ENCODE measurements at places on chromosomes 3 and 15.

- no peak for DNase-seq
These were observed 35.7 kb upstream of the SPSB4 start for GRCh38 chr3:141015481-141015880.

GRCh38 chr3:12147049-12147780 lies 11.5 kb downstream of the TIMP4 start:
- no peak for DNase-seq

- no peak for DNase-seq
These were observed 17.6 kb downstream of the GALK2 start for GRCh38 chr15:49187549-49188245.

DNA sequence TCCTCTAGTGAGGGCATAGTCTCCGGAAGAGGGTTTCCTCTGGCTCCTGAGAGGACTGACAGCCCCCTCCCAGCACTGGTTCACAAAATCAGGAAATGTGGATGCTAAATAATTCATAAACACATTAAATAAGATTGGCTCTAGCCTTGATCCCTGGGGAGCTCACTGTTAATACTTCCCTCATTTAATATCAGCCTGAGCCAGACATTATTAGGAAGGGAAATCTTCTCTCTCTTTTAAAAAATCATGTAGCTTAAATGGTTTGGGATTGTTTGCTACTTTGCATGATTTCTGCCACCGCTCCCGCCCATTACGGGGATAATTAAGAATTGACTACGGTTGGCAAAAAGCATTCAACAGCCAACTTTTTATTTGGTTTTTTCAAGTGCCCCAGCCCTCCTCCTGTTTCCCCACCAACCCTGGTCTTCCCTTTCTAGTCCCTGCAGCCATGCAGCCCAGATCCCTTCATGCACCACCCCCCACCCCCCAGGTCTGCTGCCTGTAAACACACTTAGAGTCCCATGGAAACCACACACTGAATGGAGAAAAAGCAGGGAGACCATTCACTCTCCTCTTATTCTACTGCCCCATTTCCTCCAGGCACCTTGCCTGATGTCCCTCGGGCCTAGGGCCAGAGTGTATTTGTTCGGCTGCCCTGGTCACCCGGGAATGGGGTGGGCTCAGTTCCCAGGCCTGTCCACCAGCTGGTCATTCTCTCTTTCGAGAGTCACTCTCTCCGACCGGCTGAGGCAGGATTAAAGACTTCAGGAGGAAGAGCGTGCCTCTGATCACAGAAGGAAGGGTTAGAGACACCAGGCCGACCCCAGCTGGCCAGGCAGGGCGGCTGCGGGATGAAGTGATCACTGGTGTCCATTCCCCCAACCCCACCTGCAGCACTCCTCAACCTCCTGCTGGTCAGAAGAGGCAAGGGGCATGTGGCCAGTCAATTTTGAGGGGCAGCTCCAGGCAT lies 45.1 kb downstream of the SEMA5B start:
- no peak for DNase-seq

GRCh38 chr3:137174514-137174913 lies 216.7 kb downstream of the IL20RB start:
- DNase-seq = no peak

GRCh38 chr3:157836022-157836421 lies 270.2 kb downstream of the SHOX2 start:
- DNase-seq = no peak

DNA sequence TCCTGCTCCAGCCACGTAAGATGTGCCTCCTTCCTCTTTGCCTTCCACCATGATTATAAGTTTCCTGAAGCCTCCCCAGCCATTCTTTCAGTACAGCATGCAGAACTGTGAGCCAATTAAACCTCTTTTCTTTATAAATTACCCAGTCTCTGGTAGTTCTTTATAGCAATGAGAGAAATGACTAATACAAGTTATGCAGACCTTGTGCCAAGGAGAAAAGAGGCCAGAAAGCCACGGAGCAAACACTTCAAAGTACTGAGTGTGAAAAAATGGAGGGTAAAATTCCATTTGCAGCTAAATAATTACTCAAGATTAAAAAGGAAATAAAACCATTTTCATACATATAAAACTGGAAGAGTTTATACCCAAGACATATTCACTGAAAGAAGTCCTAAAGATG lies 213.6 kb upstream of the LINGO1 start:
- DNase-seq = no peak

DNA sequence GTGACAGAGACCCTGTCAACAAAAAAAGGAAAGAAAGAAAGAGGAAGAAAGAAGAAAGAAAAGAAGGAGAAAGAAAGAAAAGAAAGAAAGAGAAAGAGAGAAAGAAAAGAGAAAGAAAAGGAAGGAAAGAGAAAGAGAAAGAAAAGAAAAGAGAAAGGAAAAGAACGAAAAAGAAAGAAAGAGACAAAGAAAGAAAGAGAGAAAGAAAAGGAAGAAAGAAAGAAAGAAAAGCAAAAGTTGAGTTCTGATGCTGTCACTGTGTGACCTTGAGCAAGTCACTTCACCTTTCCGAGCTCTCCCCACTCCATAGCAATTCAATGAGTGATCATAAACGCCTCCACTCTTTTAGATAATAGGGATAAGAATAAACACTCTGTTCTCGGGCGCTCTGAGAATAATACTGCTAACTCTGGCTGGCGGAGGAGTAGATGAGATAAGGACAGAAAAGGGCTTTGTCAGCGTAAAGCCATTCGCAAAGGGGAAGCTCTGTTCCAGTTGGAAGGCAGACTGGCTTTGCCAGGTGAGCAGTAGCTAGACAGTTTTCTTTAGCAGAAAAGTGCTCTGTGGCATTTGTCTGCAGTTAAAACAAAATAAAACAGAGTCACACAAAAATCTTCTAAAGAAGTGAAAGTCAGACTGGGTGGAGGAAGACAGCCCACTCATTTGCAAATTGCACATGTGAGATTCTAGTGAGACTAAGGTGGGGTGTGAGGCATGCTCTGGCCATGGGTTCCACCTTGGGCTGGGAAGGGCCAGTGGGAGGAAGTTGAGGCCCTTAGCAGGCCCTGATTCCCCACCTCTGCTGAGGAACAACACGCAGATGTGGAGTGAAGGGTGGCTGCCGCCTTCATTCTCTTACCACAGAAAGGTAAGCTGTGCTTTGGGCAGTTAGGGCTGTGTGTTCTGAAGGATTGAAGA lies 9.6 kb upstream of the FLNB start:
- no peak for DNase-seq

GRCh38 chr15:44596511-44597010 lies 59.6 kb downstream of the EIF3J start:
- no peak for DNase-seq

GRCh38 chr3:187630404-187630803 lies 39.8 kb downstream of the SST start:
- DNase-seq = no peak

DNA sequence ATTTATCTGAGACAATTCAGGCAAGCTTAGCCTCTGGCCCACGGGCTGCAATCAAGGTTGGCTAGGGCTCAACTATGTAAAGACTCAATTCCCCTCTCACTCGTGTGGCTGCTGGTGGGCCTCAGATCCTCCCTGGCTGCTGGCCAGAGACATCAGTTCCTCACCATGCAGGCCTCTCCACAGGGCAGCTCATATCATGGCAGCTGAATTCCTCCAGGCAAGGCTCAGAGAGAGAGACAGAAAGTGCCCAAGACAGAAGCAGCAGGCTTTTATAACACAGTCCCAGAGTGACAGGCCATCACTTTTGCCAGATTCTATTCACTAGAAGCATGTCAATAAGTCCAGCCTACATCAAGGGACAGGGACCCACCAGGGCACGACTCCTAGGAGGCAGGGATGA lies 63.2 kb downstream of the XXYLT1 start:
- DNase-seq = no peak

DNA sequence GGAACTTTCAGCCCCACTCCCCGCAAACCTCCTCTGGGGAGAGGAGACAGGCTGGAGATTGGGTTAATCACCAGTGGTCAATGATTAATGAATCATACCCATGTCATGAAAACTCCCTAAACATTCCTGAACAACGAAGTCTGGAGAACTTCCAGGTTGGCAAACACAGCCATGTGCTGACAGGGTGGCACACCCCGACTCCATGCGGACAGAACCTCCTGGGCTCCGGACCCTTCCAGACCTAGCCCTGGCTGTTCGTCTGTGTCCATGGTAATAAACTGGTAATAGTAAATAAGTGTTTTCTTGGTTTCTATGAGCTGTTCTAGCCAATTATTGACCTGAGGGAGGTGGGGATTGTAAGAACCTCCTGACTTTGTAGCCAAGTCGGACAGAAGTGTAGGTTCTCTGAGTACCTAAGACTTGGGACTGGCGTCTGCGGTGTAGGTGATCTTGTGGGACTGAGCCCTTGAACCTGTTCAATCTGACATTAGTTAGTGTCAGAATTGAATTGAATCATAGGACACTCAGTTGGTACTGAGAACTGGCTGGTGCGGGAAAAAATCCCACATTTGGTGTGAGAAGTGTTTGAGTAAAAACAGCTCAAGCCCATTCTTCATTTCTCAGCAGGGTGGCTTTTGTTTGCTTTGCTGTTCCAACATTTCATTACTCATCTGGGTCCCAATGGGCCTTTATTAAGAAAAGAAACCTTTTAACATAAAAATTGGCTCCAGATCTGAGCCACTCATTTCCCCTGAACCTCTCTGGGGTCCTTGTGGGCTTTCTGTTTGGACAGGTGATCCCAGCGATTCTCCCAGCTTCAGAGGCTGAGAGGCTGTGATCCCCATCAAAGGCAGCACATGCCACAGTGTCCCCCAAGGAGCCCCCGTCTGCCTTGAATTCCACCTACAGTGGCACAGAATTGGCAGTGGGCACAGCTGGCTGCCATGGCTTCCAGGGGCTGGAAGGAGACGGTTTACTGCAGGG lies 151.0 kb downstream of the TJP1 start:
- DNase-seq = no peak

- DNase-seq = no peak
These were observed 66.2 kb downstream of the ST3GAL6 start for GRCh38 chr3:98829246-98829832.

- DNase-seq = no peak
These were observed 81.8 kb downstream of the CLASP2 start for GRCh38 chr3:33636125-33636850.

DNA sequence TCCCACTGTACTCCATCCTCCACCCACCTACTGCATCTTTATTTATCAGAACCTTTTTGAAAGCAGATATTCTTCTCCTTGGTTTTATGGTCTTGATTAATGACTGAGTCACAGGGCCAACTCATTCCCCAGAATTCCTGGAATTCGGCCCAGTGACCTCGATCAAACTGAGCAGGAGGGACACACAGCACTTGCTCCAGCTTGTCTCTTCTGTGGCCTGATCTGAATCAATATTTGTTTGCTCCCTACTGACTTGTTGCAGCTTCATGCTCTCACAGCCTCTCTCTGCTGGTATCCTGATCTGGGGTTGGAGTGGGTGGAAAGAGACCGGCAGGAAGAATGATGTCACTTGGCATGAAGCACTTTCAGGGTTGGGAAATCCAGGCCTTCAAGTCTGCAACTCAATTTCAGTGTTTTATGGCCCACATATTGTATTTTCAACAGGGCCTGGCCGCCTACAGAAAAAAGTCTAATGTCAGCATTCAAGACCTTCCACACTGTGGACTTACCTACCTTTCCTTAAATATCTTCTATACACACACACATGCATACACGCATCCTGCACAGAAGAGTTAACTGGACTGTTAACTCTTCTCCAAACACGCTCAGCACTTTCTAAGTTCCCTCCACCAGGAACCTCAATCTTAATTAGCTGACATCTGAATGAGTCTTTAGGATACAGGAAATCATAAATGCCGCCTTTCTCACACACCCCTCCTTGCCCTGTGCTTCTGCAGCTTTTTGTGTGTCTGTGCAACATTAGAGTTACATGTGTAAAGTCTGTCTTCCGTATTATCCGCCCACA lies 4.6 kb downstream of the ANXA2 start:
- no peak for DNase-seq

GRCh38 chr3:31895471-31895870 lies 85.6 kb downstream of the OSBPL10 start:
- no peak for DNase-seq

DNA sequence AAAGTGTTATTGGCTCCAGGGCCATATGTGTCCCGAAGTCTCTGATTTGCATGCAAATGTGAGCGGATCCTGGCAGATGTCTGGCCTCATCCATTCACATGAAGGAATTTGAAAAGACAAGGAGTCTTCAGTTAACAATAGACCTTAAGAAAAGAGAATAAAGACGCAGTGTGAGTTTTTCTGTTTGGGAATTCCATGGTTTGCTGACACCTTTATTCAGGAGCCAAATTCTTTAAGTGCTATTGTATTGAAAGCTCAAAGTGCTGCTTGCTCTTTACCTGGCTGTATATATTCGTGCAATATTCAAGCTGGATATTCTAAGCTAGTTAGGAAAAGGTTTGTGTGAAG lies 2.2 kb downstream of the LRRN1 start:
- DNase-seq = no peak

GRCh38 chr3:115450036-115450435 lies 173.3 kb upstream of the GAP43 start:
- DNase-seq = no peak

- DNase-seq = no peak
These were observed 32.5 kb downstream of the ABHD17C start for GRCh38 chr15:80727596-80727995.

DNA sequence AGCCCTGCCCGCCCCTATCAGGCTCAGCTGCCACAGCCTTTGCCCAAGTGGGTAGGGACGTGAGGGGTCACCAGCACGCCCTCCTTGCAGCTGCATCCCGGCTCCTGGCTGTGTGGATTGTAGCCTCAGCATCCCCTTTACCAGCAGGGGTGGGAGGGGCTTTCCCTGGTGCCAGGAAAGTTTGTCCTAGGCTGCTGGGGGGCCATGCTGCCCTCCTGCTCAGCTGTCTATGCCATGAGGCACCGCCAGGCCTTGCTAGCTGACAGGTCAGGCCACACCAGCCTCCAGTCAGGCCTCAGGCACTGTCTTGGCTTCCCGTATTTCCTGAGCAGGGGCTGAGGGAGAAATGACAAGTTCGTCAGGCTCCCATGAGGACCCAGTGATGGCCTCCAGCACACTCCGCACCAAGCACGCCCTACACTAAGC lies 32.3 kb downstream of the TKT start:
- no peak for DNase-seq

GRCh38 chr15:81491414-81492096 lies 117.5 kb upstream of the TMC3 start:
- no peak for DNase-seq

- no peak for DNase-seq
These were observed 74.7 kb upstream of the ZNF385D start for GRCh38 chr3:21825684-21826083.

- DNase-seq = no peak
These were observed 12.3 kb downstream of the NUDT16 start for GRCh38 chr3:131393868-131394267.

DNA sequence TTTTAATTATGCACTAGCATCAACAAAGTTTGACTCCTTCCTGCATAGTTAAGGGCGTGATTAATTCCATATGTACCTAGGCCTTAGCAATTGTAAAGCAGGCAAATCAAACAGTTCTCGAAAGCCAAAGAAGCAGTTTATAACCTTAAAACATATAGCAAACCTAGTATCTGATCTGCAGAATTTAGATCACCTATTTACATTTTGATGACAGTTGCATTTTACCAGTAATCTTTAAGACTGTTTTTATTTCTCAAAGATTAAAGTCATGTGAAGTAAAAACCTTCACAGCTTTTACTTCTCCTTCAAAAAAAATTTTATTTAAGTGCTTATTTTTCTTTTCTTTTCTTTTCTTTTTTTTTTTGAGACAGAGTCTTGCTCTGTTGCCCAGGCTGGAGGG lies 20.9 kb upstream of the UBP1 start:
- no peak for DNase-seq

GRCh38 chr15:59885832-59886231 lies 118.3 kb upstream of the FOXB1 start:
- no peak for DNase-seq

Measured in activated gamma-delta T cell treated with anti-CD3 and anti-CD28 coated beads, Interleukin-2, amount 50 U/mL, for 16 hours (primary cell).